HL-60 (cell line): ENCODE measurements at places on chromosomes 6 and 20.

DNA sequence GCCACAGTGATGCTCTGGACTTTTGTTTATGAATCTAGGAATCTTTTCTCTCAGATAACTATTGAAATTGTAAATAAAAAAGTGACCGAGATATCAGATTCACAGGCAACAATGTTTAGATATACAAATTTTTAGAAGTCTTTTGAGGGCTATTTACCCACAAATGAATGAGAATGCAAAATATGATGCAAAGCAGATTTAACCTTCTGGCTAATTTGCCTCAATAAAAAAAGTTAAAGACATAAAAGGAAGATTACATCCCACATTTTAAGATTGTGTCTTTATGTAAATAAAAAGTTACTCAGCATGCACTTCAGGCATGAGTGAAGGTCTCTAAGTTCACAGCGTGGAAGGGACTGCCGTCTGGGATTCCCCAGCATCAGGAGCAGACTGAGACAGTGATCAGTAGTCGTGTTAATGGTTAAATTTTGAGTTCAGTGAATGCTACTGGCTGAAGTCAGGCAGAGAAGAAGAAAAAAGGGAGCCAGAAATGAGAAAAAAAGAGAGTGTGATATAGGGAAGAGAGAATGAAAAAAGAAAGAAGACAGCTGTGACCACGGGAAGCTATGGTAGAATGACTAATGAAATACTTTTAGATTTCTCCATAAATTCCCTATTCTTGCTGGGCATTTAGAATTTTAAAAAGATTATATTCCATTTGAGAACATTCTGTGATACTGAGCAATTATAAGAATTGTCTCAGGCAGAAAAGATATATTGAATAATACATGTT lies 93.6 kb downstream of the MYB start:
- no peak for DNase-seq

DNA sequence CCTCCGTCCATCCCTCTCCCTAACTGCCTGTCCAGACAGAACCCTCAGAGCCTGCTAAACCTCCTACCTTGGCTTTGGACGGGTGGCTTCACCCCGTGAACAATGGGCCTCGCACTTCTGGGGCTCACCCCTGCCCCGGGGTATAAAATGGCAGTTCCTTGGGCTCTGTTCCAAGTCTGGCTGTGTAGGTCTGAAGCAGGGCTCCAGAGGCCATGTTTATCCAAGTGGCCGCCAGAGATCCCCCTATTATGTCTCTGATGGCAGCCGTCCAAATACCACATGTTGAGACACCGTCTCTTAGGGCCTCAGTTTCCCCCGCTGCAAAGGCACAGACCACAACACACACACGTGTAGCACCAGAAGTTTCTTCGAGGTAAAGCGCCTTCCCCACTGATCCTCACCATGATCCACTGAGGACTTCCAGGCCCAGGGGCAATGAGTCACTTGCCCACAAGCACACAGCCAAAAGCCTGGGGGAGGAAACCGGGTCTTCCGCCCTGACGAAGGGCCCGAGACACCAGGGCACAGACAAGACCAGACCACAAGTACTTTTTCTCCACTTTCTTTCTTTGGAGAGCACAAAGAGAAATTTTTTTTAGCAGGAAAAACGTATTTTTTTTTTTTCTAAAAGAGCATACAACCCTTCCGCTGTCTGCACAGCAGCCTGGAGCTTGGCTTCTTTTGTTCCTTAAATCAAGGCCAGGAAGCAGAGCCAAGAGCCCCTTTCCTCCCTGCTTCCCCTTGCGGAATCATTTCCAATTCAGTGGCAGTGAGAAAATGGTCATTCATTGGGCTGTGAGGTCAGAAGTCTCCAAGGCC lies 11.8 kb downstream of the CPNE5 start:
- DNase-seq = peak; percentile 72

- no peak for DNase-seq
Observed at GRCh38 chr6:105514306-105514705, 111.4 kb upstream of the PREP start.

- DNase-seq = no peak
Observed at GRCh38 chr6:100538086-100538485, 73.4 kb upstream of the SIM1 start.

GRCh38 chr20:41895241-41896032 lies 277.3 kb upstream of the CHD6 start:
- no peak for DNase-seq

- DNase-seq = no peak
Observed at GRCh38 chr6:2633736-2634135, 117.0 kb downstream of the MYLK4 start.

- DNase-seq = no peak
Observed at GRCh38 chr6:124903797-124904196, 58.4 kb upstream of the RNF217 start.

- no peak for DNase-seq
Observed at GRCh38 chr20:48697845-48698491, 129.8 kb downstream of the PREX1 start.

DNA sequence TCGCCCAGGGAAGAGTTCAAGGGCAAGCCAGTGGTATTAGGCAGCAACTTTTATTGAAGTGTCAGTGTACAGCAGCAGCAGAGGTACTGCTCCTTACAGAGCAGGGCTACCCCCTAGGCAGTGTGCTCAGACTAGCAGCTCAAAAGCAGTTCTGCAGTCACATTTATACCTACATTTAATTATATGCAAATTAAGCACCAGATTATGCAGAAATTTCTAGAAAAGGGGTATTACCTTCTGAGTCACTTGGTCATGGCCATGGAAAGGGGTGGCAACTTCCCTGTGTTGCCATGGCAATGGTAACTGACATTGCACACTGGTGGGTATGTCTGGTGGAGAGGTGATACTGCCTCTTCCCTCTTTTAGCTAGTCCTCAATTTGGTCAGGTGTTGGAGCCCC lies 2.1 kb upstream of the ZKSCAN4 start:
- DNase-seq = no peak
